Stimulated activated naive CD4-positive, alpha-beta T cell treated with Interleukin-2 at 50 U/mL for 16 hours (primary cell): ENCODE measurements at places on chromosomes 7 and 10.

- no peak for DNase-seq
Measured at GRCh38 chr7:129728875-129729467, 117.5 kb downstream of the NRF1 start.

GRCh38 chr7:67550801-67551436 is 554.3 kb downstream of the TYW1 start:
- no peak for DNase-seq

DNA sequence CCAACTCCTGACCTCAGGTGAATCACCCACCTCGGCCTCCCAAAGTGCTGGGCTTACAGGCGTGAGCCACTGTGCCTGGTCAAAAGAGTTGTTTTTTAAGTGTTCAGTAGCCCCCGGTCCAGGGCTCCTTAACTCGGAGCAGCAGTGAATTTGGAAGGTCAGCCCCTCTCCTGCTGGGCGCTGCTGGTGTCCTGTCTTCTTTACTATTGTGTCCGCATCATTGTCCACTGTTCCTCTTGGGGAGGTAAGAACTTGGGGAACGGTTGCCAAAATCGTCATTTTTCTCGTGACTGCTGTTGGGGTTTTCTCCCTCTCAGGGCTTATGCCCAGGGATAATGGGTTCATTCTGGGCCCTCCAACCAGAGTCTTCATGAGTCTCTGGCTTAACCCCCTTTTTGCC is 46.7 kb downstream of the CAMK1D start:
- no peak for DNase-seq

GRCh38 chr10:125023255-125023654 is 81.3 kb downstream of the ZRANB1 start:
- no peak for DNase-seq

DNA sequence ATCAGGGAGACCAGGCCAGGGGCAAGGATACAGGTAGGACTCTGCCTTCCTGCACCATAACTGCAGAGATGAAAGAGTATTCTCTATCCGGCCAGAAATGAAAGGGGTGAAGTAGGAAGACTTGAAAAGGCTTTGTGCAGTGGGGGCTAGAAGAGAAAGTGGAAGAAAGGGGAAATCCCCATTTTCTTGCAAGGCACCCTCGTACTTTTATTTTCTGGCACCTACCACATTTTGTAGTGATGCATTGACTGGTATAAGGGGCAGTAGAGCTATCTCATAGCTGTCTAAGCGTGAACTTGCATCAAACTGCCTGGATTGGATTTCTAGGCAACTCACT is 752 bp upstream of the CAMK2G start:
- DNase-seq, result peak; percentile 26
